ENCODE measurements at places on chromosomes 7 and 10. TPM values are rescaled to one million over a fixed set of nuclear protein-coding genes. Genes with fewer than 3 reads are reported as not detected.

DNA sequence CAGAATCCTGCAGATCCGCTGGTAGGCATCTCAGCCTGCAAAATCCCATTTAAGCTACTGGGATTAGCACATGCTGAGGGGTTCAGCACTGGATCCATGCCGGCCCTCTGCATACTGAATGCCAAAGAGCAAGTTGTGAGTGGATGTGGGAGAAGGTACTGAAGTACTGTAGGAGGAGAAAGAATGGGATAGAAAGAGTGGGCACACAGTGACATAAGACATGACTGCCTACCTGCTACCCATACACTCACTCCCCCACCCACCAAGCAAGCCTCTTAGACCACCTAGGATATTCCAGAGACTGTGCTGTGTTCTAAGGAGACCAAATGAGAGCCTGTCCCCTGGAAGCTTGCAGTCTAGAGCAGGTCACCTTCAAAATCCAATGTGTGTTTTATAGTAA, 215.9 kb downstream of the FRMD4A start:
- no peak overlapping the region for H3K27ac ChIP-seq
- H3K4me3 ChIP-seq = no peak overlapping the region
- DNase-seq = no peak
- no peaks in the 10 kb centered on the region for H3K36me3 ChIP-seq
- H3K27me3 ChIP-seq = no peaks in the 10 kb centered on the region

The KCNH2 gene
- total RNA-seq = 0.11 TPM

DNA sequence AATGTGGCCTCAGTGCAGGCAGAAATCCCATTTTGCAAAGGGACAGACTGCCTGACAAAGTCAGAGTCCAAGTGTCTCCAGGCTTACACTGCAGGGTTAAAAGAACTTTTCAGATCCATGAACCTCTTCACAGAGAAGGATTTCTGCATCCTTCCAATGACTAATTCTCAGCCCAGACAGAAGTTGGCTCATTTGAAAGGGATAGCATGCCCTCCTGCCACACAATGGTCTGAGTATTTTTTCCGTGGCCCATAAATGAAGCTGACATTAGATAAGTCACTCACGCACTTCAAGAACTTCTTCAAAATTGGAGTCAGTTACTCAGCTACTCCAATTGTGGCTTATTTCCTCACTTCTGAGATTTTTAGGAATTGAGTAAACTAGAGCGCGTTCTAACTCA, 170.2 kb downstream of the PLXNA4 start:
- H3K4me3 ChIP-seq = no peak overlapping the region
- DNase-seq = no peak
- no peak overlapping the region for H3K27ac ChIP-seq
- no peaks in the 10 kb centered on the region for H3K36me3 ChIP-seq
- no peaks in the 10 kb centered on the region for H3K27me3 ChIP-seq

DNA sequence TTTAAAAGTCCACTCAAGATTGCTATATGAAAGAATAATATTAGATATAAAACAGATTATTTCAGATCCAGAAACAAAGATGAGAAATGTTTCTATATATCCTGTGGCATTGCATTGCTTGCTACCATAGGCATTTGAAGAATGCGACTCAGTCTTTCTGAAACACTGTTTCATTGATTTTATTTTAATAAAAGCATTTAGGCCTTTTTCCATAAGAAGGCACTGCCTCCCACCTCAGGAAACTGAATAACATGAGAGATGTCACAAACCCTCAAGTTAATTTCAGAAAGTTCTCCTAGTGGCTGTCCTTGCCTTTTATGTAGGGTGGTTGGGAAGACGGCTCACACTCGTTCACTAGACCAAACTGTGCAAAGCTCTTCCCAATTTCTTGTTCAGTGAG, 23.3 kb downstream of the PRPS1L1 start:
- no peaks in the 10 kb centered on the region for H3K36me3 ChIP-seq
- no peak for DNase-seq
- H3K27me3 ChIP-seq = no peaks in the 10 kb centered on the region
- no peak overlapping the region for H3K27ac ChIP-seq
- no peak overlapping the region for H3K4me3 ChIP-seq

DNA sequence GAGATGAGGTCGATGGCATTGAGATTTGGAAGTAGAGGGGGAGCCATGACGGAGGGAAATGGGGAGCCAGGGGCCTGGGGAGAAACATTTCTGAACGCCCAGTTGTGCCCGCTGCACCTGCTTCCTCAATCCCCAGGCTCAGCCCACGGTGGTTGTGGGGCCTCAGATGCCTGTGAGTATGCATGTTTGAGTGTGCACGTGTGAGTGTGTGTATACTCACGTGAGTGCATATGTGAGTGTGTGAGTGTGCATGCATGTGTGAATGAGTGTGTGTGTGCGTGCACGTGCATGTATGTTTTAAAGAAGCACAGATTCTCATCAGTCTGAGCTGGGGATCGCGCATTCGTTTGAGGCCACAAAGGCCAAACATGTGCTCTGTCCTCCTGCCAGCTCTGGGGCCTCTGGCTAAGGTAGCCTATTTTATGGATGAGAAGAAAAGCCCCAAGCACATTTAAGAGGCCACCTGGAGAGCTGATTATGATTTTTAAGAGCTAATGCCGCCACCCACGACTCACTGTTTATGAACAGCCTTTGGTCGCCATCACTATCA, 154.8 kb downstream of the ARHGAP12 start:
- H3K27ac ChIP-seq = no peak overlapping the region
- H3K36me3 ChIP-seq = no peaks in the 10 kb centered on the region
- no peaks in the 10 kb centered on the region for H3K4me1 ChIP-seq
- H3K4me3 ChIP-seq = no peak overlapping the region

The POMZP3 gene
- 3.0 TPM for total RNA-seq

DNA sequence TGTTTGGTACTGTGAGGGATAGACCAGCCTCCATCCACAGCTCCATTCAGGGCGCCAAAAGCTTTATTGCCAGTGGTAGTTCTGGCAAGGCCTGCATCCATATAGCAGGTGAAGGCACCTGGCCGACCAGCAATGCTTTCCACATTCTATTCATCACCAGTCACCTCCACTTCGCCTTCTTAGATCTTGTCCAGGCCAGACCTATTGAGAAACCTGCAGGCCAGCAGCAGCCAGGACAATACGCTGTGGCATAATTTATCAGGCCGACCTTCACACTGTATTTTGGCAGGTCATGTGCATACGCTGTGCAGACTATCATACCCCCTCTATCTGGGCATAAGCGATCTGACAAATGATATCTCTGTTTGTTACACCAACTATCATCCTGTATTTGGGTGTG, 15.2 kb upstream of the KNDC1 start:
- no peaks in the 10 kb centered on the region for H3K27me3 ChIP-seq
- no peak overlapping the region for H3K4me3 ChIP-seq
- no peak overlapping the region for H3K27ac ChIP-seq
- H3K4me1 ChIP-seq = no peaks in the 10 kb centered on the region
- no peaks in the 10 kb centered on the region for H3K36me3 ChIP-seq
- DNase-seq = no peak

The PDGFA gene
- total RNA-seq = 0.56 TPM

The ITGA8 gene
- total RNA-seq = not detected

DNA sequence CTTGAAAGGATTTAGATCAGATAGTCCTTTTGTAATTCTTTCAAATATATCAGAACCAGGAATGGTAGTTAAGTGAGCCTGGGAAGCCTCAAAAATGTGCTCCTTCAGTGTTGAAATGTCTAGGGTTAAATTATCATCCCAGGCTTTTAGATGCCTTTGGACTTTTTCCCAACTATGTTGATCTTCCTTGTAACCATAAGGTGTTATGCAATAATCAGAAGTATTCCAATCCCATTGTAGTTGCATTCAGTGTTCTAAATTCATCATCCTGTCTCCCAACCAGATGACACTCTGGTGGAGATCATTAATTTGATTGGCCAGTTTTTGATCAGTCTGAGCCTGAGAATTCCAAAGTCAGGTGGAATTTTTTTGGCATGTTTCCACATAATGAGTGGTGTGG, 35.1 kb upstream of the AKR1C2 start:
- no peaks in the 10 kb centered on the region for H3K36me3 ChIP-seq
- H3K4me3 ChIP-seq = no peak overlapping the region
- H3K27me3 ChIP-seq = no peaks in the 10 kb centered on the region
- no peak overlapping the region for H3K27ac ChIP-seq
- no peaks in the 10 kb centered on the region for H3K4me1 ChIP-seq

DNA sequence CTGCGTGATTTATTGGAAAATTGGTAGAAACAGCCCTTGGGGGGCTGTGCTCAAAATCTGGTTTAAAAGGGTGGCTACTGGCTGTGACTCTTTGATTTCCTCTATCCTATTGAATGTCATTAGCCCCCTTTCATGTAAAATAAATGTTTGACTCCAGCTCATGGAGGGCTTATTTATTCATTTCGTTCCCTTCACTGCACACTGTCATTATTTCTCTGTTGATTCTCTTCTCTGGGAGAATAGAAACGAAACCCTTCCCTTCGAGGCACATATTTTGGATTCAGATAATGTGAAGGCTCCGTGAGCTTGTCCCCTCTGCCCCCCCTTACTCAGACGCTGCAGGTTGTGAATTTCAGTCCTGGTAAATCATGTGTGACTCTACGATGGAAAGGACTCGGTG, 203.9 kb upstream of the GPR26 start:
- peaks cover 6% of the 10 kb centered on the region for H3K4me1 ChIP-seq
- H3K36me3 ChIP-seq = no peaks in the 10 kb centered on the region
- no peaks in the 10 kb centered on the region for H3K27me3 ChIP-seq
- no peak overlapping the region for H3K27ac ChIP-seq
- DNase-seq = no peak

GRCh38 chr7:45888185-45888992, at the start of gene IGFBP1:
Gene IGFBP1, plus strand, starts transcription at chr7:45888488. Its CDS starts 165 bp downstream, at chr7:45888653.
- H3K27me3 ChIP-seq = no peaks in the 10 kb centered on the region
- H3K27ac ChIP-seq = no peak within 1 kb of the TSS
- H3K4me1 ChIP-seq = no peaks in the 10 kb centered on the region
- no peaks in the 10 kb centered on the region for H3K36me3 ChIP-seq
- DNase-seq = no peak

Data from Karpas-422 (cell line).